ENCODE measurements at places on chromosomes 5 and 9.

GRCh38 chr5:169567079-169567478, 16.5 kb upstream of the SPDL1 start:
- DNase-seq: no peak

- DNase-seq: no peak
These were observed 211.4 kb upstream of the TUSC1 start for GRCh38 chr9:25889661-25890060.

DNA sequence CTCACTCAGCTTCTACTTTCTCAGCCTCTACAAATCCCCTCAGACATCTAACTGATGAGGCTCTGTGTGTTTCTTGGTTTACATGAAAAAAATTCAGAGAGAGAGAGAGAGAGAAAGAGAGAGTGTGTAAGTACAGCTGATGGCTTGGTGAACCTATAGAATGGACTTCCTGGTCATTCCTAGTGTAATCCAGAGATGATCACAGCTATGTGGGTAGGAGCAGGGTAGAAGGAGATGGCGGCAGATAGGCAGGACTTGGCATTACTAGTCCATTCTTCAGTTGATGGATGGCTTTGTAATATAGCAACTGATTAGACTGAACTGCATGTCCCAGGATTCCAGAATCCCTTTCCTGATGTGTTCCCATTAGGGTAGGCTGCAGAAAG, 429.3 kb upstream of the CLINT1 start:
- DNase-seq: no peak

- peak; percentile 54 for DNase-seq
These were observed 46.4 kb downstream of the ANXA2R start for GRCh38 chr5:42993516-42994245.

GRCh38 chr9:123116036-123116435, 82.6 kb downstream of the GPR21 start:
- no peak for DNase-seq

DNA sequence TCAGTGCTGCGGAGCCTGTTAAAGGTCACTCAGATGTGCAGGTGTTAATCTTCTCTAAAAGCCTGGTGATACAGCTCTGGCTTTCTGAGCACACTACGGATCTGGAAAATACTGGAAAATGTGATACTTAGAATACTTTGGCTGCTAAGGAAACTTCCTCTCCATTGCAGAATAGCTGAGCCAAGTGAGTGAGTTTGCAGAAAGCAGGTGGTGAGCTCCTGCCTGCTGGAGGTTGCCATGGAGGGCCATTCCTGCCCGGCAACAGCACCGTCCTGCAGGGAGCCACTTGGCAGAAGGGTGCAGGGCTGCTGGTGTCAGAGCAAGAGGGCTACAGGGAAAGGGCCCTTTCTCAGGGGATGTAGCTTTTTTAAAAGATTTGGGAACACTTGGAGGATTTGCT, 40.7 kb downstream of the SECISBP2 start:
- no peak for DNase-seq
